K562 (cell line): ENCODE measurements at places on chromosomes 3 and 15. TPM values are rescaled to one million over a fixed set of nuclear protein-coding genes. Genes with fewer than 3 reads are reported as not detected.

GRCh38 chr3:110474397-110474796 is 597.2 kb upstream of the NECTIN3 start:
- no peaks in the 10 kb centered on the region for H3K36me3 ChIP-seq
- H3K4me3 ChIP-seq: no peak overlapping the region
- no peak overlapping the region for H3K27ac ChIP-seq

DNA sequence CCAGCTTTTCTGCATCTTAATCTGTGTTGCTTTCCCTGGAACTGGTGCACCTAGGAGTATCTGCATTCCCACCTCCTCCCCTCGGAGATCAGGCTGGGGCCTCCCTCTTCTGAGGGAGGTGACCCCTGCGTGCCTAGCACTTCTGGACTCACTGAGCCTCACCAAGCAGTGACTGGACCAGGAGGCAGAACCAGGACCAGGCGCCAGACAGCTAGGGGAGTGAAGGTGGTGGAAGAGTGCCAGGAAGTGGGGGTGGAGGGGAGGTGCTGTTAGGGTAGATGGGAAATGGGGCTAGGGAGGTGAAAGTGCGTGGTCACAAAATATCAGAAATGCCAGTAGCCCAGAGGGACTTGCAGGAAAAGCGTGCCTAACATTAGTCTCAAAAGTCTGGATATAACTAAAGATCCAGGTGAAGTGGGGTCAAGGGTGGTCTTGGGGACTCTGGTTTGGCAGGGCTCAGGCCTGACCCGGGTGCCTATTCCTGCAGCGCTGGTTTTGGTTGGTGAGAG is 1.2 kb downstream of the DUOXA2 start:
- H3K27ac ChIP-seq: no peak overlapping the region
- no peaks in the 10 kb centered on the region for H3K36me3 ChIP-seq
- peaks cover 2% of the 10 kb centered on the region; the same call in 1 of the 3 replicates for H3K27me3 ChIP-seq
- no peak for DNase-seq

- no peaks in the 10 kb centered on the region for H3K27me3 ChIP-seq
- H3K4me1 ChIP-seq: no peaks in the 10 kb centered on the region
- no peaks in the 10 kb centered on the region for H3K36me3 ChIP-seq
Measured at GRCh38 chr3:30180310-30181177, 425.9 kb upstream of the TGFBR2 start.

GRCh38 chr15:30929064-30929669 is 25.5 kb downstream of the FAN1 start:
- peaks cover 58% of the 10 kb centered on the region for H3K36me3 ChIP-seq
- no peaks in the 10 kb centered on the region for H3K4me1 ChIP-seq
- DNase-seq: no peak
- H3K27me3 ChIP-seq: no peaks in the 10 kb centered on the region

Gene TRH
- total RNA-seq: not detected in 2 replicates

Gene TMC3
- not detected in 2 replicates for total RNA-seq

Gene ZNF774
- total RNA-seq: 1.2 and 3.0 TPM in 2 replicates
